AG04449 (cell line): ENCODE measurements at places on chromosomes 11 and 22.
A peak's percentile ranks its signal among the peaks of the same experiment; 100 is the strongest.

- DNase-seq, result no peak
Observed at GRCh38 chr22:41919357-41920224, 4.7 kb upstream of the SHISA8 start.

- DNase-seq, result no peak
Observed at GRCh38 chr11:10920875-10921274, 63.0 kb upstream of the ZBED5 start.

- no peak for DNase-seq
Observed at GRCh38 chr11:134751766-134752165, 339.7 kb upstream of the B3GAT1 start.

- DNase-seq, result no peak
Observed at GRCh38 chr11:12834166-12834565, 159.9 kb downstream of the TEAD1 start.

DNA sequence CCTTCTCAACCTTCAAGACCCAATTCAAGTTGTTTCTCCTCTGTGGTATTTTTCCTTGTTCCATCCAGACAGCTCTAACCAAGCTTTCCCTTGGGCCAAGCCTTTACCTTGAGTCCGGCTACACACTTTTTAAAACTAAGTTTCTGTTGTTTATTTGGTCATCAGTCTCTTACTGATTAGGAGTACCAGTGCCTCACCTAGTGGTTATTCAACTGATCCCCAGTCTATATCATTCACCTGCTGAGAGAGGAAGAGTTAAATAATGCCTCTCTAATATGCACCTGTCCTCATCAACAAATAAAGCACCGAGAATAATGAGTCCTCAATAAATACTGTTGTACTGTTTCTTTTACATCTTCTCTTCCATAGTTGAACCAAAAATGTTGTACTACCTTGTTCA is 160.8 kb downstream of the MSANTD4 start:
- no peak for DNase-seq

GRCh38 chr11:126159719-126160344 is 51.6 kb downstream of the RPUSD4 start:
- DNase-seq, result no peak

DNA sequence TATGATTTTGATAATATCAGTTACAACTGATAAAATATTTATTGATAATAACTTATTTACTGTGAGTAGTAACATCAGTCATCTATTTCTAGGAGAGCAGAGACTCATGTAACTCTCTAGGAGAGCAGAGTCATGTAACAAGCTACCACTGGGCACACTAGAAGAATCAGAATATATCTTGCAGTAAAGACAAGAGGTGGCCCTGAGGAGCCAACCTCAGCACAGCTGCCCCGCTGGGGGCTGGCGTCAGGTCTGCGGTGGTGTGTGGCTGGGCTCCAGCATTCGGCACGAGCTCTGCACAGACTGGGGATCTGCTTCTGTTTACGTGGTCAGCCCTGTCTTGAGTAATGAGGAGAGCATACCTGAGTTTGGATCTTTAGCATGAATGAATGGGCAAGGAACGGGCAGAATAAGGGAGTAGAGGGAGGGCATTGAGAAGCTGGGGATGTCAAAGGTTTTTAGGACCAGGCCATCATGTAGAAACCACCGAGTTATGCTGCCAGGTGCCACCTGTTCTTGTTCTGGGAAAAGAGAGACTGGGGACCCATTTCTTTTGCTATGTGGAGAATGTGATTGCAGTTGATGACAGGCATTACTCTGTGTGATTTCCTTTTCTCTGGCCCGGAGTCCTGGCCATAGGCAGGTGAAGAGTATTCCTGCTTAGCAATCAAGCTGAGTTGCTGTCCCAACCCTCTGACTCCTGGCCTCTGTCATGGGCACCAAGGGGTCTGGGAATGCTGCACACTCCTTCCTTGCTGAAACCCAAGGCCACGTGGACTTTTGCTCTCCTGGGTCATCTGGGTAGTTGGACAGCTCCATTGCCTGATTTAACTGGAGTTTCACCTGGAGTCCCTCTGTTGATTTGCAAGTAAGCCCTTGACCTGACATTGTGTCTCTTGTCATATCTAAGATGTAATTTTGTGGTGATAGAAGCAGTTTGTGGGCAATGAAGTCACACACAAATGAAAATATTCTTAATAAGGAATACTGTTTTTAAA is 50.9 kb upstream of the HEPHL1 start:
- DNase-seq, result no peak

DNA sequence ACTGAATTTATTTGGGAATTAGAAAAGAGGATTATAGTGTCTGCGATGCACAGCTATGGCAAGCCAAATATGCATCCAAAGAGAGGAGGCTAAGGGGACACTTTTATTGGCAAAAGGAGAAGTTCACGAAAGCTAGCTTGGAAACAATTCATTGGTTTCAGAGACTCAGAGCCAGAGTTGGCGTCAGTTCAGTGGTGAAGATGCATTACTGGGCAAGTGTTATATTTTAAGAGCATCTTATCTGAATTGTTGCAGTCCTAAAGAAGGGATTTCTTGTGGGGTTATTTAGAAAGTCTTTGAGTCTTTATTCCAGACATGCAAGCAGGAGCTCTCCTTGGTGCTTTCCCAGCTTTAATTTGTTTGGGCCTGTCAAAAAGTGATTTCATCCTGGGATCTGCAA is 15.0 kb downstream of the CLDN5 start:
- DNase-seq, result no peak

GRCh38 chr11:120959189-120959588 is 64.7 kb upstream of the TBCEL start:
- DNase-seq, result no peak

GRCh38 chr22:32737811-32738497 is 63.6 kb upstream of the TIMP3 start:
- DNase-seq, result no peak

GRCh38 chr11:115724666-115725065 is 220.5 kb upstream of the CADM1 start:
- DNase-seq, result peak; percentile 37
